ENCODE measurements at places on chromosomes 6 and 20. TPM values are rescaled to one million over a fixed set of nuclear protein-coding genes. Genes with fewer than 3 reads are reported as not detected.

GRCh38 chr6:135266675-135267074, 85.6 kb downstream of the MYB start:
- DNase-seq, result no peak

RRP36 gene
- 148 TPM for total RNA-seq

BPIFB4 gene
- not detected for total RNA-seq

DNA sequence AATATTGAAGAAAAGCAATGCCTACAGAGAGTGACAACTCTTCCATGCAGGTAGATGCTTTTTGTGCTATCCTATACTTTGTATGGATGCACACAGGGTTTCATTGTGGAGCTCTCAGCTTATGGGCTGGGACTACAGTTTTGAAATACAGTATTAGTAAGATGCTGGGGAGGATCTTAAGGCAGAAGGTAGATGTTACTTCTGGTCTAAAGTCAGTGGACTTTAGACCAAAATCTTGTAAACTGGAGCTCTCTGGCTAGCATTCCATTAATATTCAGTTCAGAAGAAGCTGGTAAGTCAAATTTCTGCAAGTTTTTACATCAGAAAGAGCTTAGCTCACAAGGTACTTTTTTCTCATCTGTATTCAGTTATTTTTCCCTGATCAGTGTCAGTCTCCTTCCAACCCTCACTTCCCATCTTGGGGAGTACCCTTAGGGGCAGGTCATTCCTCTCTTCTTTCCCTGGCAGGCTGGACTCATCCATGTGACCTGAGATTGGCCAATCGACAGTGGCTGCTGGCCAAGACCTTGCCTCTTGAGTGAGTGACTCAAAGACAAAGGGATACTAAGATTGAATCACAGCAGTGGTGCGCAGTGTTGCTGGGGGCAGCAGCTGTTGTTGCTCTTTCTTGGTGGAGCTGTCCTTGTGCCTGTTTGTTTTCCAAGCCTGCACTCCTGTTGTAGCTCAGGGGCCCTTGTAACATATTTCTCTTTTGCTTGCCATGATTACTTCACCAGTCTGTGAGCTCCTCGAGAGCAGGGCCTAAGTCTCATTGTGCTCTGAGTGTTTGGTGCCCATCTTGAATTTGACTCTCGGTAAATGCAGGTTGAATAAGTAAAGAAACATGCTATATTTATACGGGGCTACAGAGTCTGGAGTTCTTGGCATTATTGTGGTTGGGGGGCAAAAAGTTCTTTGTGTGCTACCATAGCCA, 2.8 kb upstream of the PHF20 start:
- peak; percentile 99 for DNase-seq

DNA sequence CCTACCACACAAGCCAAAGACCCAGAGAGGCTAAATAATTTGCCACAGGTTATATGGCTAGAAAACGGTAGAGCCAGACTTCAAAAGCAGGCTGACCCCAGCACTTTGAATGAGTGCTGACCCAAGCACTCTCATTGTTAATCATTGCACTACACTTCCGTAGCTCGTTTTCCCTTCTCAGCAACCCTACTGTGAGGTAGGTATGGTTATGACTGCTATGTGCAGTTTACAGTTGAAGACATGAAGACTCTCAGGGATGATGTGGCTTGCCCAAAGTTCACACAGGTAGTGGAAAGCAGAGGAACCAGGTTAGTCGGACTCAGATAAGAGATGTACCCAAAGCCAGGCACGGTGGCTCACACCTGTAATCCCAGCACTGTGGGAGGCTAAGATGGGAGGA, 33.5 kb upstream of the RIMS4 start:
- DNase-seq, result no peak

- no peak for DNase-seq
These were observed 6.6 kb upstream of the PHIP start for GRCh38 chr6:79084693-79085092.

DNA sequence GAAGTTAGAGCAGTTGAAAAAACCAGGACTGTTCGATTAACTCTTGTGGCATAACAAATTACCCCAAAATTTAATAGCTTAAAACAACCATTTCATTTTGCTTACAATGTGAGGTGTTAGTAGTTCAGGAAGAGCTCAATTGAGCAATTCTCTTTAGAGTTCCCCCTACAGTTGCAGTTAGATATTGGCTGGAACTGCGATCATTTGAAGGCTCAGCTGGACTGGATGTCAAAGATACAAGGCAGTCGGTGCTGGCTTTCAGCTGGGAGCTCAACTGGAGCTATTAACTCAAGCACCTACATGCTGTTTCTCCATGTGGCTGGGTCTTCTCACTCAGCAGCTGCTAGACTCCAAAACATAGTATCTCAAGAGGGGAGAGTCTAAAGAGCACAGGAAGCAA, 96.0 kb upstream of the LOC128125822 start:
- no peak for DNase-seq

ZNF391 gene
- total RNA-seq, result 3.7 TPM

GRCh38 chr20:57998276-57998675, 230.2 kb downstream of the ANKRD60 start:
- DNase-seq, result no peak

DNA sequence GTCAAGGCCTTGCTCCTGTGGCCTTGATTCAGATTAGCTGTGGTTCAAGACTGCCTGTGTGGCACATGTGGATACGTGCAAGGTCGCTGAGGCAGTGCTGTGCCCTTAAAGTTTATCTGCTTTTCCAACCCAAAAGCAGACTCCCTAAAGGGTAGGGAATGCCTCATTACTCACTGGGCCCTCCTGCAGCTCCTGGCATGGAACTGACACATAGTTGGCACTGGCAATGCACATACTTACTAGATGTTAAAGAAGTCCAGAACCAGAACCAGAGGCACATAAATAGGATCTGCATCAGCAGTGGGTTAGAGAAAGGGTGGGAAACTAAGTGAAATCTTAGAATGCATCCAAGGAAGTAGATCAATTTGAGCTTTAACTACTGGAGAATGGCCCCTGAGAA, 90.6 kb upstream of the MLN start:
- peak; percentile 15 for DNase-seq

- peak; percentile 21 for DNase-seq
These were observed 115.0 kb downstream of the OGFRL1 start for GRCh38 chr6:71403422-71404134.

DNA sequence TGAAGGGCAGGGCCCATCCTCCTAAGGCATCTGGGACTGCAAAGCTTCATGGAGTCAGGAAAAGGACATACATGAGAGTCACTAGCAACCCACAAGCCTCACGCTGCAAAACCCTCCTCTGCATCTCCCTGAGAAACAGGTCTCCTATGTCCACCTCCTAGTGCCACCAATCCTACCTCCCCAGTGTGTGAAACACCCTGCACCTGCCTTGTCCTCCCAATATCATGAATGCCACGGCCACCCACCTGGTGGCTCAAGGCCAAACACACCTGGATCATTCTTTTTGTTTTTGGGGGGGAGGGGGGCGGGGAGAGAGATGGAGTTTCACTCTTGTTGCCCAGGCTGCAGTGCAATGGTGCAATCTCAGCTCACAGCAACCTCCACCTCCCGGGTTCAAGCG, 90.5 kb downstream of the ZMYND8 start:
- no peak for DNase-seq

DNA sequence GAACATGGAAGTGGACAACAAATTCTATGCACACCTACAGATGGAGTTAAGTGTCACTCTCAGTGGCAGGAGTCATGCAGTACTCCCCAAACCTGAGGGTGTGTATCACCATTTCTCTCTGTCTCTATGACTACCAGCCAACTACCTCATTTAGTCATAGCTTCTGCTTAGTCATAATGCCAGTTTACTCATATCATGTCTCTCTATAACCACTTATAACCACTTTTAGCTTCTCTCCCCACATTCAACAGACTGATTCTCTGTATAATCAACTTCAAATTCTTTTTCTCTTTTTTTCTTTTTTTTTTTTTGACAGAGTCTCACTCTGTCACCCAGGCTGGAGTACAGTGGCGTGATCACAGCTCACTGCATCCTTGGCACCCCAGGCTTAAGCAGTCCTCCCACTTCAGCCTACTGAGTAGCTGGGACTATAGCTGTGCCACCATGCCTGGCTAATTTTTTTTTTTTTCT, 13.8 kb upstream of the GTF3C6 start:
- DNase-seq, result peak; percentile 92

- DNase-seq, result no peak
These were observed 25.4 kb upstream of the B4GALT5 start for GRCh38 chr20:49739042-49739441.

- no peak for DNase-seq
These were observed 166.0 kb downstream of the RALGAPA2 start for GRCh38 chr20:20546402-20546801.

HLA-DQB1 gene
- not detected for total RNA-seq

PCMTD2 gene
- 30.5 TPM for total RNA-seq

Data from RPMI7951 (cell line).